ENCODE measurements at places on chromosomes 2 and 18.
A peak's percentile ranks its signal among the peaks of the same experiment; 100 is the strongest.

DNA sequence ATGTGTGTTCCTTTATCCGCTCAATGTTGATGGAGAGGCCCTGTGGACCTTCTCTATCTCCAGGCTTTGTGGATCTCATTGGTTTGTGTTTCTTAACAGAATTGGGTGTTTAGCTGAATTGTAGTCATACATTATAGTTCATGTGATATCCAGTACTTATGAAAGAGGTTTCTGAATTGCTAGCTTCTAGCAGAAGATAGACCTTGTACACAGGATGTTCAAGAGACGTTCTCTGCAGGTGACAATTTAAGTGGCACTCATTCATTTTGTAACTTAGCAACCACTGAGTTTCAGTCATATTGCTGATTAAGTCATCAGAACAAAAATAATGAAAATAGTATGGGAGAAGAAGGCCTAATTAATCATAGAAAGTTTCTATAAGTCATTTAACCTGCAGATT, 279.2 kb downstream of the ALPK2 start:
- peak; percentile 73 for DNase-seq

DNA sequence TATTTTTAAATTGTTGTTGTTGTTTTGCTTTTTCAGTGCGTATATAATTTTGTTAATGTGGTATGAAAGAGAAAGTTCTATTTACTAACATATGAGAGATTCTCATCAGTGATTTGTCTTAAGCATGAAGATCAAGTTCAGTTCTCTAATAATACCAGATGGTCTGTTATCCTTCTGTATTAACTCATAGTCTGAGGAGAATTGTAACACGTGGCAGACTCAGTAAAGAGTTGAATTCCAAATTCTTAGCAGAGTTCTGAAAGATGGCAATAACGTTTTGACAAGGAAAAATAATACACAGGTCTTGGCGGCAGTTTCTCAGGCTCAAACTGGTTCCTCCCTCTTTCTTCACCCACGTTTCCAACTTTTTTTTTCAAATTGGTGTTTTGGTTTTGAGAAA, 17.2 kb upstream of the COL3A1 start:
- DNase-seq, result no peak

GRCh38 chr2:105102963-105103421, 65.1 kb downstream of the MRPS9 start:
- DNase-seq, result no peak

GRCh38 chr2:102592601-102593000, 26.8 kb upstream of the SLC9A2 start:
- no peak for DNase-seq

DNA sequence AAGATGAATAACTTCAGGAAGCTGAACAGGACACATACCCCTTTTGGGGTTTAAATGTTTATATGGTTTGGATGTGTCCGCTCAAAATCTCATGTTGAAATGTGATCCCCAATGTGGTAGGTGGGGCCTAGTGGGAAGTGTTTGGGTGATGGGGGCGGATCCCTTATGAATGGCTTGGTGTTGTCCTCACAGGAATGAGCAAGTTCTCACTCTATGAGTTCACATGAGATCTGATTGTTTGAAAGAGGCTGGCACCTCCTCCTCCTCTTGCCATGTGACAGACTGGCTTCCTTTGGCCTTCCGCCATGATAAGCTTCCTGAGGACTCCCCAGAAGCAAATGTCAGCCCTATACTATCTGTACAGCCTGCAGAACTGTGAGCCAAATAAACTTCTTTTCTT, 88.6 kb upstream of the ZNF532 start:
- DNase-seq, result no peak

DNA sequence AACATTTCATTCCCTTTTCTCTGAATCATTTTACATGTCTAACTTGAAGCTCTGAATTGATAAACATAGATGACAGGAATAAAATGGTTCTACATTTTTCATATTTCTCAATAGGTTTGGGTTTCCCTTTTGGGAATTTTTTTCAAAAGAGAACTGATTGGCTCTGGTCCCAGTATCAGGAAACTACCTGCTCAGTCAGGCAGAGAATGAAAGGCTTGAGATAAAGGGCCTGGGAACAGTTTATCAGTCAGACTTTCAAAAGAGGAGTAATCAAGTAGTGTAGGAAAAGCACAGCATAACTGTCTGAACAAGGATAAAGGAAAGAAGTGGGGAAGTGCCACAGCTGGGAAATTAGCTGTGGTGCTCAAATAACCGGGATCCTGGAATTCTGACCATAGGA, 28.3 kb upstream of the CCL20 start:
- DNase-seq, result no peak

DNA sequence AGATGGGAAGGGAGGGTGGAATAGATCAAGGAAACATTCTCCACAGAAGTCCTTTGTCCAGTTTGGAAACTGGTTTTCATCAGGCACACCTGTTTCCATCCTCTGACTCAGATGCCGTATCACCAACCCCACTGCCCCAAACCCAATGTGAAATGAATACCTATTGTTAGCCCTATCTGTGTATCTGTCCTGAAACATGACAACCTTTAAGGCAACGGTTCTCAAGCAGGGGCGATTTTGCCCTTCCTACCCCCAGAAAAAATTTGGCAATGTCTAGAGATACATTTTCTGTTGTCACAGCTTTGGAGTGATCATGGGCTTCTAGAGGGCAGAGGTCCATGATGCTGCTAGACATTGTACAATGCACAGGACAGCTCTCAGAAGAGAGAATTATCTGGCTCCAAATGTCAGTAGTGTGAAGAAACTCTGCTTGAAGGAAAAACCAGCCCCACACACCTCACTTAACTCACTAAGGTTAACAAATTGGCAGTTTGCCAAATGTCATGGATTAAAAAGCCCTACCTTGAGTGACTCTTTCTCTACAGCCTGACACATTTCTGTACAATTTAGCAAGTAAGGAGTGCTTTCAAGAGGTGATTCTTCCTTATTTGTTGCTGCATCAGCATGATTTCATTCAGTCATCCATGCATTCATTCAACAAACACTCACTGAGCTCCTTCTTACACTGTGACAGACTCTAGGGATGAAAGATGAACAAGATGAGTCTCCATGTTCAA, 3.4 kb downstream of the SCTR start:
- DNase-seq, result no peak

- no peak for DNase-seq
Measured at GRCh38 chr2:44689516-44689915, 252.0 kb upstream of the SIX3 start.

DNA sequence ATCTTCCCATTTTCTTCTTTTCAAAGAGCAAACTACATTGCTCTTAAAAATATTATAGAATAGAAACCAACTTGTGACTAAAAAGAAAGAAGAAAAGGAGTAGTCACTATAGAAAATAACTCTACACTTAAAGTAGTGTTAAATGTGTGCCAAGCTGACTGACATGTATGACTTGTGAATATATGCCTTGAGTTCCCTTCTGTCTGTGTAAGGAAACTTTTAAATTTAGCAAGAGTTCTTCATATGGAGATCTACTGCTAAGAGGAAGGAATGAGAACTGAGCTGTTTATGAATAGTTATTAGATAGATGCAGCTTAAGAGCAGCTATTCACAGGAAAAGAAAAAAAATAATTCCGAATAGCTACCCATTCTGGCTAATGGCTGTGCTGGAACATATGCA, 1221.7 kb upstream of the ZEB2 start:
- DNase-seq, result no peak

- peak; percentile 63 for DNase-seq
Measured at GRCh38 chr2:43676322-43677050, at the start of gene C1GALT1C1L. Gene C1GALT1C1L (minus strand): TSS chr2:43676429. CDS start chr2:43676322, 107 bp downstream.

DNA sequence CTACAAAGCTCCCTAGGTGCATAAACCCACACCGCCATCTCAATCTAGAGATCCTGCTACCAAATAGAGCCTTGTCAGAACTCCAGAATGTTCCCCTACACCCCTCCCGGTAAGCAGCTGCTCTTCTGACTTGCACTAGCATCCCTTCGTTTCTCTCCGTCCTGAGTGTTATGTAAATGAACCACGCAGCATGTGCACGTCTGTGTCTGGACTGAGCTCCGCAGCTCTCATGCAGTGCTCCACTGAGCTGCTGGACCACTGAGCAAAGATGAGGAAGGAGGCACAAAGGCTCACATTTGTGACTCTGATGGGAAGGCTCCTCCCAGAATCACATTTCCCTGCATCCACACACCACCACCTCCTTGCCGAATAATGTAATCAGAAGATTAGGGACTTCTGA, 203.6 kb downstream of the MYT1L start:
- no peak for DNase-seq

DNA sequence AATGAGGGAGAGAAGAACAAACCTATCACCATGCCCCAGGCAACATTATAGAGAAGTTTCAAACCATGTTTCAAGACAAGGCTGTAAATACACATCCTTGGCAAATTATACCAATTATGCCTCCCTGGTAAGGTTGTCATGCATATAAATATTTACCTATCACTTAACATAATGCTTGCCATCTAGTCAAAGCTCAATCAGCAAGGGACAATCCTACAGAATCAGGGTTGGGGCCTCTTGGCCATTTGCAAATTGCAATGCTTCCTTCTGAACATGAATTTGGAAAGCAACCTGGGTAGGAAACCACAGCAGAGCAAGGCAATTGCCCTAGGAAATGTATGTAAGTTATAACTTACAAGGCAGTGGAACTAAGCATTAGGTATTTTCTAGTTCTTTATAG, 907.2 kb upstream of the CDH2 start:
- DNase-seq, result peak; percentile 100

- DNase-seq, result no peak
Measured at GRCh38 chr2:25409468-25409867, 67.7 kb upstream of the DNMT3A start.

GRCh38 chr18:79367480-79367879, 28.2 kb upstream of the NFATC1 start:
- DNase-seq, result no peak

- no peak for DNase-seq
Measured at GRCh38 chr18:41128545-41128944, 826.5 kb upstream of the PIK3C3 start.

DNA sequence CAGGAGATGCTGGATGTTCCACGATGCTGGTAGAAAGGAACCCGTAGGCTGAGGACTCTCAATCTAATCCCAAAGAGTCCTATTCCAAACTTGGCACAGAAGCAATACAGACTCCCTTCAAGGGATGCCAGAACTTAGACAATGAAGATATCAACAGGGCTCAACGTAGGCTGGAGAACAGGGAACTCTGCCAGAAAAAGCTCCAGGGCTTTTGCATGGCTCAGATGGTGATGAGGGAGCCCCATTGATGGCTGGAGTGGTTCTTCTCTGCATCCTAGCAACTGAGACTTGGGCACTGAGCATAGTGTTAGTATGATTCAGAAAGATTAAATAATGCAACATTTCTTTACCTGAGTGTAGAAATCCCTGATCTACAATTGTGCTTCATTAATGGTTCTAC, 117.2 kb upstream of the NCK2 start:
- no peak for DNase-seq

DNA sequence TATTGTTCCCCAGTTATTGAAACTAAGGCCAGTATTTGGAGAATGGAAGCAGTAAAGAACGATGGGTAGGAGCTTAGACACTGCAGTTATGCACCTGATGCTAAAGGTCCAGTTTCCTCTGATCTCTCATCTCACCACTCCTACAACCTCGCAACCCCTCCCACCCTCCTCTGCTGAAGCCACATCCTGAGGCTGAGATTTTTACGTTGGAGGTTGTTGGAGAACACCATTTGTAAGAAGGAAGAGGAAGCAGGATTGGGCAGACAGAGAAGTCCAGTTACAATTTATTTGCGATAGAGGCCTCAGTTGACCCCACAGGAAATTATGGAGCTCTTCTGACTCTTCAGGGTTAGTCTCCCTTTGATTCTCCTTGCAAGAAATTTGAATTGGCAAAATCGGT, 54.3 kb upstream of the NDUFV2 start:
- DNase-seq, result no peak

DNA sequence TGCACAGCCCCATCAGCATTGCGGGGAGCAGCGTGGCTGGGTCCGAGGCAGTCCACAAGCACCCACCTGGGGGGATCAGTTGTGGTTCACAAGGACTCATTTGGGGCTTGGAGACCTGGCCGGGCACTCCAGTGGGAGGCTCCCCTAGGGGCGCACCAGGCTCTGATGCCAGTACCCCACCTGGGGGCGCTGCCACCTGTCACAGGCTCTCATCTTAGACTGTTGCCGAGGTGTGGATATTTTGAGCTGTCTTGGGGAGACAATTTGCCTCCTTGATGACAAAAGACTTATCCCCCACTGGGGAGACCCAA, 3.0 kb downstream of the ADRA2B start:
- DNase-seq, result no peak

- DNase-seq, result no peak
Measured at GRCh38 chr18:79949697-79950487, 1.6 kb downstream of the SLC66A2 start.

- DNase-seq, result no peak
Measured at GRCh38 chr2:142819411-142819810, 58.1 kb upstream of the KYNU start.

GRCh38 chr18:77255426-77256105, 5.9 kb downstream of the GALR1 start:
- peak; percentile 41 for DNase-seq

- peak; percentile 28 for DNase-seq
Measured at GRCh38 chr2:164847981-164848741, 6.5 kb upstream of the COBLL1 start.

DNA sequence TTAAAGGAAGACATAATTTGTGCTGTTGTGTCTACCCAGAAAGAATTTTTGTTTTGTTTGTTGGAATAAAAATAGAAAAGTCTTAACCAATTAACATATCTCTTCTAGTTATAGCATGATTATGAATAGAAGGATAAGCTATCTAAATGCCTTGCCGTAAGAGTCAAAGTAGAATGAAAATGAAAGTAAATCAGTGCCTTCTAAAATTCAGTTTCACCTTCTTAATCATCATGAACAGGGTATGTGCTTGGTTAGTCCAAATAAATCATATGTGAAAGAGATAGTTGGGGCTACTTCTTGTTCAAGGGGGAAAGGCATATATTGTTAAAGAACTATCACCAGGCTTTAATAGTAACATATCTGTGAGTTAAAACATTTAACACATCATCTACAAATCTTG, 91.5 kb downstream of the GULP1 start:
- DNase-seq, result no peak

DNA sequence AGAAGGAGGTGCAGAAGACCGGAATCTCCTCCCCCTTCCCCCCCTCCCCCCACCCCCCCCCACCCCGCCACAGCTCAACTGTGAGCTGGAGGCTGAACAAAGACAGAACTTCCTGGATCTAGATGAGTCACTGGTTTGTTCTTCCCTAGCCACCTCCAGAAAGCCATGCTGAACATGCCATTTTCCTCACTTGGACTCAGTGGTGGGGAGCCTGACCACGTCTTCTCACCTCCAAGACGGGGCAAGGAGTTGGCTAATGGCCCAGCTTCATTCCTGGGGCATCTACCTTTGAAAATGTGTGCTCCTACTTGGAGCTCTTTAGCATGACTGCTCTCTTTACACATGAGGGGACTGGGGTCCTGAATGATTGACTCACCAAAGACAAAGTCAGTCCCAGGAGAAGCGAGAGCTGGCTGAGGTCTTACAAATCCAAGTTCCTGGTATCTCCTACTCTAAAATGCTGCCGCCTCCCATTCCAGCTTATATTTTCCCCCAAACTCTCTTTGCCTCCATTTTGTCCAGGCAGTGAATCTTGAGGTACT, 22.6 kb upstream of the FZD5 start:
- no peak for DNase-seq

All from NCI-H146 (cell line).